ENCODE measurements at places on chromosomes 3 and 15.

- DNase-seq, result no peak
Measured at GRCh38 chr15:82871358-82871757, 61.9 kb downstream of the WHAMM start.

GRCh38 chr15:68602459-68603215, 23.8 kb downstream of the CORO2B start:
- no peak for DNase-seq

DNA sequence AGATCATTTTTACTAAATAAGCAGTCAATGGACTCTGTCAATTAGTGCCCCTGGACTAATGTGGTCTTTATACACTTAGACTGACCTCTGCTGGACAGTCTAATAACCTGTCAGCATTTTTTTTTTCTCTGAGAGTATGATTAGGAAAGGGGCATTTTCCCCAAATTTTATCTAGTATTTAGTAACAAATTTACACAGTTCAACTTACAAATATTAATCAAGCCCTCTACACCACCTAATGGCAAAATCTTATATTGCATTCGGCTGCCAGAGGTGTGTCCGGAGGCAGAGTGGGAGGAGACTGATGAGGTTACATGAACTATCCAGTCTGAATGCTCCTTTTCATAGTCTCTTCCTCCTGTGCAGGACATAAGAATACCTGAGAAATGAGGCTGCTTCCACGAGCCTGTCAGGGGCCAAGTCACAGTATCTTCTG, 36.0 kb upstream of the COLQ start:
- DNase-seq, result peak; percentile 13

- no peak for DNase-seq
Measured at GRCh38 chr3:152505926-152506325, 237.2 kb downstream of the MBNL1 start.

GRCh38 chr3:99712291-99712954, 74.0 kb downstream of the COL8A1 start:
- DNase-seq, result no peak

DNA sequence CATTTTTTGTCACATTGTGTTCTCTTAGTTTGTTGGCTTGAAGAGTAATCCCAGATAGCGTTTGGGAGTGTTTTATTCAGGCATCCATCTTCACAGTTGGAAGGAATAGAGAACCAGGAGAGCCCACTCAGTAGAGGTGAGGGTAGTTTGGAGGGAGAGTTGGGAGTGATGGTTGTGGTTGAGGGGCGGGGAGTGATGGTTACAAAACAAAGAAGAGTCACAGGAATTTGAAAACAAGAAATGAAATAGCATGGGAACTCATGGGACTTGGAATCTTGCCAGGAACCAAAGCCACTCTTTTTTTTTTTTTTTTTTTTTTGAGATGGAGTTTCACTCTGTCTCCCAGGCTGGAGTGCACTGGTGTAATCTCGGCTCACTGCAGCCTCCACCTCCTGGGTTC, 36.3 kb downstream of the DUT start:
- no peak for DNase-seq

DNA sequence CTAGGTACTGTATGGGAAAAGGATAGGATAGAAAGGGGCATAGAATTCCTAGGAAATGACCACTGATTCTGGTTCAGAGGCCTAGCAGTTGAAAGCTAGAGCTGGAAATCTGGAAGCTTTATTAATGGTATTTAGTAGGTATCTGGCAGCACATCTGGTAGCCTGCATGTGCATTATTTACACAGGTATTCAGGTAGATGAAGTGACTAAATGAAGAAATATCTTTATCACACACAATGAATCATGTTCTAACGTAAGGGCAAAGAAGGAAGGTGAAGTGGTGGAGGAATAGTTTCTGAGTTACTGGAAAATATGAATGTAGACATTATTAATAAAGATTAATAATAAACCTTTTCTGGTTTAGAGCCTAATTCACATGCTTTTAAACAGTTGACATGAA, 119.9 kb downstream of the MBNL1 start:
- no peak for DNase-seq

GRCh38 chr3:111714305-111714704, 119.2 kb upstream of the ZBED2 start:
- DNase-seq, result no peak

DNA sequence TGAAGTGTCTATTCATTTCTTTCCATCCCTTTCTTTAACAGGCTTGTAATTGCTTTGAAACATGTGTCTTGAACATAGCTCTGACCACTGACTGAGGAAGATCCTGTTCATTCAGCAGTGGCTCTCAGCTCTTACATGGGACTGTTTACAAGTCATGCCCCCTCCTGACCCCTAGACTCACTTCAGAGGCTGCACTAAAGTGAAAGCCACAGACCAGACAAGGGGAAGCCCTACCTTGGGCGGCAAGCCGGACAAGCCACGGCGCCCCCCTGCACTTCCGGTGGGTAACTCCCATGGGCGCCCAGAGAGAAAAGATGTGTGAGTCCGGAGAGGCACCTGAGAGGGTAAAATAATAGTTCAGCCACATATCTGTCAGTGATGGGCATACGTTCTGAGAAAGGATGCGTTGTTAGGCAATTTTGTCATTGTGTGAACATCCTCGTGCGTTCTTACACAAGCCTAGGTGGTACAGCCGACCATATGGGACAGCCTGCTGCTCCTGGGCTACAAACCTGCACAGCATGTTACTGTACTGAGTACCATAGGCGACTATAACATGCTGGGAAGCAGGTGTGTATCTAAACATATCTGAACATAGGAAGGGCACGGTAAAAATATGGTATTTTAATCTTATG, 116.2 kb downstream of the CHSY1 start:
- DNase-seq, result no peak

- DNase-seq, result no peak
Measured at GRCh38 chr3:64039981-64040733, 16.9 kb upstream of the PSMD6 start.

- DNase-seq, result no peak
Measured at GRCh38 chr15:39720621-39721611, 61.7 kb downstream of the FSIP1 start.

- no peak for DNase-seq
Measured at GRCh38 chr15:78737187-78737820, 74.0 kb downstream of the ADAMTS7 start.

DNA sequence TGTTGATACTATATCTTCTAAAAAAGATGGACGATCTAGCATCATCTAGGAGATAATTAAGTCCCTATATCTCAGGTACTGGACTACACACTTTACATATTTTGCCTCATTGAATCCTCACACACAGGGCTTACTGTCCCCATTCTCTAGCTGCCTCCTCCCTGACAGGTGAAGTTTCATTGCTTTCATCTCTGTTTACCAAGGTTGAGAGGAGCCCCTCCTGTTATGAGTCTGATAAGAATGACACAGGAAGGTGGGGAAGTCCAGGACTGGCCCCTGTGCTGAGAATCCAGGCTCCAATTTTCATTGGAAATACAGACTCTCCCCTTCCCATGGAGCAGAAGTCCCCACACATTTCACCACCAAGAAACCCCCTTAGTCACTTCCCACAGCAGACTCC, 105.2 kb downstream of the XXYLT1 start:
- no peak for DNase-seq

- DNase-seq, result no peak
Measured at GRCh38 chr3:30002797-30003196, 603.6 kb upstream of the TGFBR2 start.

GRCh38 chr3:153818338-153818737, 302.9 kb upstream of the ARHGEF26 start:
- no peak for DNase-seq

DNA sequence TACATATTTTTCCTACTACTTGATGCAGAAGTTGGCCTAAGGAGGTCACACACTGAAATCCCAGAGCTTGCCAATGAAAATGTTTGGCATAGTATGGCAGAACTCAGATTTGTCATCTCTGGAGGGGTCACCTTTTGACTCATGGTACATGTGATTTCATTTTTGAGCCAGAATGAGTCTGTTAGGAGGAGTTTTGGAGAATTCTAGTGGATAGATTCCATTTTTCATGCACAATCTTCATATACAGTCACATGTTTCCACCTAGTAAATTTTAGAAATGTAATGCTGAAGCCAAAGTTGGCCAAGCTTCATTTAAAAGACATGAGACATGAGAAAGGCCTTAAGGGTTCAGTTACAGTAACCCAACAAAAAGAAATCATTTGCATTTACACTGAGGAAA, 97.8 kb upstream of the IGSF10 start:
- DNase-seq, result no peak

- no peak for DNase-seq
Measured at GRCh38 chr15:92033723-92034122, 180.2 kb downstream of the SLCO3A1 start.

DNA sequence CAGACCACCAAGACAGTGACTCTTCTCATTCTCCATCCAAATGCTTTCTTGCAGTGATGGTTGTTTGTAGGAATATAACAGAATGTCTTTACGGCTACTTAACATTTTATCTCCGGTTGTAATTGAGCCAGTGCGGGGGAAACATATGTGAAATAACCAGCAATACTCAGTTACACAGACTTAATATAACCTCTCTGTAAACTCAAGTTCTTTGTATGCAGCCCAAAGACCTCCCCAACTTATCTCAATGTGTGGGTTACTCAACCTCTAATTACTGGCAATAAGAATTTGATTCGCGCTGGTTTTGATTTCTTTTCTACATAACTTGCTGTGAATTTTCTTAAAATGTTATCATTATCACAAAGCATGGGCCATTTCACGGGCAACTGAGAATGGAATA, 250.6 kb downstream of the TAFA4 start:
- DNase-seq, result no peak

- no peak for DNase-seq
Measured at GRCh38 chr3:182889948-182890629, 90.2 kb downstream of the DCUN1D1 start.

- no peak for DNase-seq
Measured at GRCh38 chr15:52427804-52428203, 100.9 kb downstream of the MYO5A start.

GRCh38 chr3:196975349-196975748, 6.7 kb upstream of the PIGZ start:
- DNase-seq, result no peak

- DNase-seq, result no peak
Measured at GRCh38 chr15:23561914-23562313, 3.6 kb upstream of the MKRN3 start.

DNA sequence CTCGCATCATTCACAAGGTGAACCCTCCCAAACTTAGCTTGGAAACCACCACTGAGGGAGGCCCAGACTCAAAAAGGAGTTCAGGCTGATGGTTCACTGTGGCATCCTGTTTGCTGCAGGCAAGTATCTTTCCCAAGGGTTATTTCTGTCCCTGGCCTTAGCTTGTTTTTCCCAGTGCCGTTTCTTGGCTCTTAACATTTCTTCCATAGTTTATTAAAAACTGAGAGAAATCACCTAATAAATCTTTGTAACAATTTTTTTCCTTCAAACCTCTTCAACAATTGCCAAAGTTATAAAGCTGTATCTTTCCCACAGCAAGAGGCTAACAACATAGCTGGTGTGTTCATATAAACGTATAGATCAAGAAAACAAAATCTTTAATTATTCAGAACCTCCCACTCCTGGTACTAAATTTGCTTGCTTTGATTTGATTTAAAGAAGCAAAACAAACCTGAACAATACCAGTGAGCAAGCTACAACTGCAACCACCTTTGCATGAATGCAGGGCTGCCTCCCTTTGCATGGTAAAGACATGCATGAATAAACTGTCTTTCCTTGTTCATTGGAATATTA, 234.9 kb upstream of the STT3B start:
- no peak for DNase-seq

DNA sequence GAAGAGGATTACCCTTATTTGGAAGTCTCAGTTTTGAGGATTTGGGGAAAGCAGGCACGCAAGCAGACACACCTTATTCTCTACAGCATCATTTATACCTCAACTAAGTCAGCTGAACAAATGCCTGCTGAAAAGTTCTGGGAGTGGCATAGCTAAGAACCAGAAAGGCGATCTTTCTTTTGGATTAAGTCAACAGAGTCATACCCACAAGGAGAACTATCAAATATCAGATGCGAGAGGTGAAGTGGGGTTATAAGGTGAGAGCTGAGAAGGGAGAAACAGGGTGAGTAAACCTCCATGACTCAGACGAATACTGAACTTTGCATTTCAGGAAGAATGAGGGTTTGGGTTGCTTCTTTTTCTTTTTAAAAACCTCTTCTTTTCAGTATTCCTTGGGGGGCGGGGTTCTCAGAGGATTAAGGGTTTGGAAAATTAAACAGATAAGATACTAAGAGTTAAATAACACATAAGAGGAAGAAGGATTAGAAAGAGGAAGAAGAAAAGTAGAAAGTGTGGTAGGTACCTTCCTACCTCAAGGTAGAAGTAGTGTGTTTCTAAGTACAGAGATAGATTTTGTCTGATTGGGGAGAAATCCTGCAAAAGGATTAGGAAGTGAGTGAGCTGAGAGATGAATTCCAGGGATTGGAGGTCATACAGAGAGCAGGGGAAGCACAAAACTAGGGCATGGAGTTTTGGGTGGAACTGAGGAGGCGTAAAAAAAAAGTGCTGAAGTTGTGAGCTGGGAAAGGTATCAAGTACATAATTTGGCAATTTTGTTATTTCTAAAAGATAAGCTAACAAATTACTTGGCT, 41.3 kb upstream of the ICE2 start:
- DNase-seq, result no peak

- DNase-seq, result no peak
Measured at GRCh38 chr3:113771993-113772392, 25.2 kb downstream of the ATP6V1A start.

DNA sequence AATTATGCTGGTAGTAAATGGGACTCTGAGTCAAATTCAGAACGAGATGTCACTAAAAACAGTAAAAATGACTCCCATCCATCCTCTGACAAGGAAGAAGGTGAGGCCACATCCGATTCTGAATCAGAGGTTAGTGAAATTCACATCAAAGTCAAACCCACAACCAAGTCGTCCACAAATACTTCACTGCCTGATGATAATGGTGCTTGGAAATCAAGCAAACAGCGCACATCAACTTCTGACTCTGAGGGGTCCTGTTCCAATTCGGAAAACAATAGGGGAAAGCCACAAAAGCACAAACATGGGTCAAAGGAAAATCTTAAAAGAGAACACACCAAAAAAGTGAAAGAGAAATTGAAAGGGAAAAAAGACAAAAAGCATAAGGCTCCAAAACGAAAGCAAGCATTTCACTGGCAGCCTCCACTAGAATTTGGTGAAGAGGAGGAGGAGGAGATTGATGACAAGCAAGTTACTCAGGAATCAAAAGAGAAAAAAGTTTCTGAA, 15.1 kb upstream of the ZBTB47 start:
- DNase-seq, result no peak

GRCh38 chr3:112114576-112115160, 18.4 kb downstream of the GCSAM start:
- no peak for DNase-seq

GRCh38 chr3:10798600-10799367, 17.2 kb upstream of the SLC6A11 start:
- DNase-seq, result no peak

Measured in activated T-helper 1 cell treated with Interleukin-2 at 50 U/mL for 16 hours (primary cell).